Jurkat, Clone E6-1 (cell line): ENCODE measurements at places on chromosomes 6 and 20.

- no peak for DNase-seq
These were observed 57.7 kb downstream of the SNX5 start for GRCh38 chr20:17910828-17911294.

DNA sequence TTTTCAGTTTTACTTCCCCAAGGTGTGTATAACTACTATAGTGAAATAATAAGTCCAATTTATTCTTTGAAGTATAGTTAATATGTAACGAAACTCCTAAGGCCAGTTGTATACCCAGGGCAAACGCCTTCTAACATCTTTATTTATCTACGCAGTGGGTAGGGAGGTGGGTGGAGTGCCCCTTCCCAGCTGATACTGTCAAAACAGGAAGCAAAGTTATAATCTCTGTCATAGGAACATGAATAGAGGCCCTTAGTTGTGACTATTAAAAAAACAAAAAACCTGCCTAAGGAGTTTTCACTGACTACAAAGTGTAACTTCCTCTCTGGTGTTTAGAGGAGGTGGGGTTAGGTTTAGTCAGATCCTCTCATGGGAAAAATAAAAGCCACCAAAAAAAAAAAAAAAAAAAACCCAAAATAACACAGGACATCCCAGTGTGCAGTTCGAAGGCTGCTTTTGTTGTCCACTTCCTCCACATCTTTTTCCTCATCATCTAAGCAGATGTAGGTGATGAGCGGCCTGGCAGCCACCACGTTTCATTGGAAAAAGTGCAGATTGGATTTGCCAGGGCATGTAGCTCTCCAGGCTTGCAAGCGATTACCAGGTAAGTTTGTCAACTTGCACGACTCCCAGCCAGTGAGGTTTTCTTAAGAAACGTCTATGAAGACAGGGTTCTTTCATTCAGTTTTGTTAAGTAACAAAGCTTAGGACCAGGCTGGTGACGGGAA, 58.7 kb downstream of the UTRN start:
- peak; percentile 83 for DNase-seq

- DNase-seq = peak; percentile 56
These were observed 223.8 kb downstream of the NRN1 start for GRCh38 chr6:5782783-5783547.

GRCh38 chr6:135086414-135086764, 31.8 kb upstream of the HBS1L start:
- DNase-seq = no peak

- peak; percentile 58 for DNase-seq
These were observed 130.6 kb upstream of the C6orf118 start for GRCh38 chr6:165439928-165440554.

DNA sequence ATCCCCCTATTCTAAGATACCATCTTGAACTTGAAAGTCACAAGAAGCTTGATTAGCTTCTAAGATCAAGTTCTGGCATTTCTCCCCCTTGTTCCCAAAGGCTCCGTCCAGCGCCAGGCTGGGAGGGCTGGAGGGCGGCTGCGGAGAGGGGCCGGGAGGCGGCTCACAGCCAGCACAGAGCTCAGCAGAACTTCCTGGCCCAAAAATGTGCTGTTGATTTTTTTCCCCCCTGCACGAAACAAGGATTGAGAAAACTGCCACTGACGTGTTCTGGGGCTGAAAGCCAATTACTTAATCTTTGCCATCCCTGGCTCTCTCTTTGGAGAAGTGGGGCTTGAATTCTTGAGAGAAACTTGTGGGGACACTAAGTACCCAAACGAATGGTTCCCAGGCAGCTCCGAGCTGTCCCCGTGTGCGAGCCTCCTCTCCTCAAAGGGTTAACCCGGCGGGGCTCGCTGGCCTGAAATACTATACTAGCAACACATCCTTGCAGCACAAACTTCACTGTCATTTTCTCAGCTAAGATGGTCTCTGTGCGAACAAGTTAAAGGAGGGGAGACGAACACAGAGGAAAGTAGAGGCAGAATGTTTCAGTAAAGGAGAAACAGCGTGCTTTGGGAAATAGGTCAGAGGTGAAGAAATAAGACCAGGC, 452 bp downstream of the TRAF3IP2 start:
- no peak for DNase-seq

DNA sequence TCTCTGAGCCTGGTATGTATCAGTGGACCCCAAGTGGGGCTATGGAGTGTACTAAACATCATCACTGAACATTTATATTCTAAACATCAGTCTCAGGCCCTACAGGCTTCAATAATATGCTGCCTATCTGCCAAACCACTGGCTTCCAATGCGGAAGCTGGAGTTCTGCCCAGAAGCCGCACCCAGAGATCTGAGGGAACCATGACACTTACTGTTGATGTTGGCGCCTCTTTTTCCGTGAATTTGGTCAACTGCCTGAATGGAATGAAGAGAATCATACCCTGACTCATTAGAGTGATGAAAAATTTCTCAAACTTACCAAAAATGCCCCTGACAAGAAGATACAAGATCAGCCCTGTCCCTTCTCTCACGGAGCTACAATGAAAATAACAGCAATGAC, 66.2 kb downstream of the SLC22A23 start:
- DNase-seq = no peak

DNA sequence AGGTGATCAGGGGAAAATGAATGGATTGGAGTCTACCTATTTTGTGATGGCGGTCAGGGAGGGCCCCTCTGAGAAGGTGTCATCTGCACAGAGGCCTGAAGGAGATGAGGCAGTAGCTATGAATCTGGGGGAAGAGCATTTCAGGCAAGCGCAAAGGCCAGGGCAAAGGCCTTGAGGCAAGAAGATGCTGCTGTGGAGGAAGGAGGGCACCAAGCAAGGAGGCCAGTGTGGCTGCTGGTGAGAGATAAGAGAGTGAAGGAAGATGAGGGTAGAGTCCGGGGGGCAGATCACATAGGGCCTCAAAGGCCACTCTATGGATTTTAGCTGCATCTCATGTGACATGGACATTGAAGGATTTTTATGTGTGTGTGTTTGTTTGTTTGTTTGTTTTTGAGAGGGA, 20.6 kb upstream of the CSNK2A1 start:
- no peak for DNase-seq

DNA sequence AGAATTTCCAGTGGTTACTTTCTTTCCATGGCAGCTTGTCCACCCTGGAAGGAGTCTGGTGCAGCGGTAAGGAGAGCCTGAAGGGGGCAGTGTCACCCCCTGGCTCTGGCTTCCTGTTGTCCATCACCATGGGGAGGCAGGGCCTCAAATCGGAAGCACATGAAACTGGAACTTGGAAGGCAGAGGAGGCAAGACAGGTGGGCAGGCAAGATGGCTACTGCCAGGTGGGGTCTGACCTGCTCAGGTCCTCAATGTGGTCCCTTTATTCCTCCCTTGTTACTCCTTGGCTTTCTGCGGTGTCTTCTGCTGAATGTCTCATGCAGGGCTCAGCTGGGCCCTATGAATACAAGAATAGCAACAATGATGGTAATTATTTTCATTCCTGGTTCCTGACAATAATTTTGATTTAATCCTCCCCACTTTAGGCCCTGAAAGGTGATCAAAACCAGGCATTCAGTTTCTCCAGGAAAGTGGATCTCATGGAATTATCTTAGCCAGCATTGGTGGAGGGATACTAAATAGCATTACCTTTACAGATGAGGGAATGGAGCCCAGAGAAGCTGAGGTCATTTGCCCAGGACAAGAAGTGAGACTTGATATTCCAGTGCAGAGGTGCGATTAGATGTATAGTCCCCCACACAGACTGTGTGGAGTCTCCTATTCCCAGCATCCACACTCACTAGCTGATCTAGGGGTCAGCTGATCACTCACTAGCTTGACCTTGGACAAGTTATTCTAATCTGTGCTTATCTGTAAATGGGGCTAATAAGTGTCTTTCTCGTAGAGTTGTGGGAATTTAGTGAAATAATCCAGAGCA, 17.6 kb upstream of the SNAI1 start:
- no peak for DNase-seq

DNA sequence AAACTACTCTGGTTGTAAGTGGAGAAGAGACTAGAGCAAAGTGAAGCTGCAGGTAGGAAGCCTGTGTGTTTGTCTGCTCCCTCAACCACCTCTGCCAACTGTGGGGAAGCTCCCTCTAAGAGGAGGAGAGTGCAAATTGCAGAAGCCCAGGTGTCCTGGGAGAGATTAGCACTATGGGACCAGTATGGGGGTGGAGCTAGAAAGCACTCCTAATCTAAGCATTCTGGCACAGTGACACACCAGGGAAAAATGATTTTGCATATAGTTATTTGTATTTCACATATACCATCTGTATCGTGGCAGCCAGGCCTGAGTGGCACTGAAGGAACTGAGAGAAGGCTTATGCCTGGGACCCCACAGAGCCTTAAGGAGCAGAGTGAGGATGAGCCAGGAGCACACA, 12.8 kb downstream of the GSTA1 start:
- DNase-seq = no peak

- no peak for DNase-seq
These were observed 1.9 kb upstream of the CST8 start for GRCh38 chr20:23488996-23489395.

GRCh38 chr20:21312813-21313474, 9.8 kb downstream of the XRN2 start:
- DNase-seq = no peak

GRCh38 chr6:93317592-93317991, 101.8 kb downstream of the EPHA7 start:
- no peak for DNase-seq

DNA sequence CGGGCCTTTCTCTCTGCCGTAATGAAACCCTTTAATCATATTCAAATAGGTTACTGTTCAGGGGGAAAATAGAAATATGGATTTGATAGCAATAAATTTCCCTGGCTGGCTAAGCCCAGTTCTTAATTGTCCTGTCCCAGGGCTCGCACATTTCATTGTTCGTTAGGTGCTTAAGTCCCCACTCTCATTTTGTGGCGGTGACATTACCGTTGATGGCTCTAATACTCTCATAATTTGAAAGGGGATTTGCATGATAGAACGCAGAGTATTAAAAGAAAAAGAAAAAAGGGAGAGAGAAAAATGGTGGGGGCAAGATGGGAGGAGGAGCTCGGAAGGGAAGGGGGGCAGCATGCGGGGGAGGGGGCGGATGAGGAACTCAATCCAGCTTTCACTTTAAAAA, 79.1 kb upstream of the FOXP4 start:
- no peak for DNase-seq

- peak; percentile 60 for DNase-seq
These were observed 97.7 kb downstream of the KCNB1 start for GRCh38 chr20:49384437-49385434.

DNA sequence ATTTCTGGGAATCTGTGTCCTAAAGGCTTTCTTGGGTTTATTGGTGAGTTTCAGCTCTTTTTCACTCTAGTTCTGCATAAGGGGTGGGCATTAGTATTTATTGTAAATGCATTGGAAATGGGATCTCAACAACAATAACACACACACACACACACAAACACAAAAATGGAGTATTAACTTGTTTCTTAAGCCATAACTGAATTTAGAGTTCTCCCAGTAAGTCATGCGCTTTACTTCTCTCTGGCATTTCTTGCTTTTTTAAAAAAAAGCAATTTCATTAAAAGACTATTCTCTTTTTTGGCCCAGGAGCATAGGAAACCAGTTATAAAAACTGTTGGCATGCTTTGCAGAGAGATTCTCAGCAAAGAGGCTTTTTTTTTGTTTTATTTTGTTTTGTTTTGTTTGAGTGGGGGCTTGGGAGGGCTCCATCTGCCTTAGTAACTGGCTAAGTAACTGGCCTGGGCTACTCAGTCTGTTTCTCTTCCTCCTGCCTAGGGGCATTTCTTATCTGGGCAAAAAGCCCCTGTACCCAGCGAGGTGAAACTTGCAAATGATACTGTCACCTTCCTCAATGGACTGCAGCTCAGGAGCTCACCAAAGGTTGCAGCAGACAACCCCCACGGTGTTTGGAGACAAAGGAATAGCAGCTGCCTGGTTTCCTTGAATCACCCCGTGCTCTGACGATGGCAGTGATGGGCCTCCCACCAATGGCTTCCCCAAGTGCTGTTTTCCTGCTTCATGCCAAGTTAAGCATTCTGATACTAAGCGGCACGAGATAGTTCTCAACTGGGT, 128.5 kb downstream of the BCAS1 start:
- DNase-seq = no peak

DNA sequence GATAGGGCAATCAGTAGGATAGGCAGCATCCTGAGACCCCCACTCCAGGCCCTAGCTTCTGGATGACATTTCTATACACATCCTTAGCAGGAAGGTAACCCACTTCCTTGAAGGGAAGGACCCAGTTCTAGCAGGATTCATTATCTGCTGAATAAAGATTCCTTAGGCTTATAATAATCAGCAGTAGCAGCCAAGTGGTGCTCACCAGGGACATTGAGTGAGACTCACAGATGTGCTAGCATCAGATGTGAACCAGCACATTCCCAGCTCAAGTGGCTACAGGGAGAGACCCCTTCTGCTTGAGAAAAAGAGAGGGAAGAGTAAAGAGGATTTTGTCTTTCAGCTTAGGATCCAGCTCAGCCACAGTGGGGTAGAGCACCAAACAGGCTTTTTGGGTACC, 244.8 kb upstream of the UFL1 start:
- no peak for DNase-seq

DNA sequence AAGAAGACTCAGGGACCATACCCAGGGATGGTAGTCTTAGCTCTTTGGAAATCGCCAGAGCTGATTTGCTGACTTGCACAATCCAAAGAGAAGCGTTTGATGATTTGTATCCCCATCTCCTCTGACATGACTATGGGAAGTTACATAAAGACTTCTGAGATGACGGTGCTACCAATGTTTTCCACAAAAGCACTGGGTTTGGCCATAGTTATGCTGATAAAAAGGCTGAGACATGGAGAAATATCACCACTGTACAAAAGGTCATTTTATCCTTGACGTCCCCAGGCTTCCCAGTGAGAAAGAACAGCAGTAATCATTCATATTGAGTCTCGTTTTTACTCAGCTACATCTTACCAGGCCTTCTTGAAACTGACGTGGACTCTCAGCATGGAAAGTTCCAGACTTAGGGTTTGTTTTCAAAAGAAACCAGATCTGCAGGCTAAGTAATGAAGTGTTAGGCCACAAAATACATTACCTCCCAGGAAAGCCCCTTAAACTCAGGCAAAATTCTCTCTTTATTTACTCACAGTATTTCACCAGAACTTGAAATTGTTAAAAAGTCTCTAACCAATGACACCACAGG, 370.3 kb upstream of the JARID2 start:
- no peak for DNase-seq

DNA sequence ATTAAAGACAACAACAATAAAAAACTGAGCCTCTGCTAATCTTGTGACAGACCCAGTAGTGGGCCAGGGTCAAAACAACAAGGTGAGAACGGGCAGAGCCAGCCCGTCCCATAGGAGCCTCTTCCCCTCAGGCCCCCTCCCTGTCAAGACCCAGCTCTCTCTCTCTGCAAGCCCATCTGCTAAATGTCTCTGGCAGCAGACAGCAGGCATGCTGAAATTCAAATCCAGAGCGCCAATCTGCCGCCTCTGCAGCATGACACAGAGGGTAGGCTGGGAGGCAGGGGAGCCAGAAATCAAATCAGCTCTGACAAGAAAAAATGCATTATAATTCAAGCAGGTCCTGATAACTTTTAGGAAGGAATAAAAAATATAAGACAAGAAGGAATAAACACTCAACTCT, 26.3 kb downstream of the METTL24 start:
- no peak for DNase-seq
